OCI-M1 (cell line): ENCODE measurements at places on chromosomes 4 and X.

DNA sequence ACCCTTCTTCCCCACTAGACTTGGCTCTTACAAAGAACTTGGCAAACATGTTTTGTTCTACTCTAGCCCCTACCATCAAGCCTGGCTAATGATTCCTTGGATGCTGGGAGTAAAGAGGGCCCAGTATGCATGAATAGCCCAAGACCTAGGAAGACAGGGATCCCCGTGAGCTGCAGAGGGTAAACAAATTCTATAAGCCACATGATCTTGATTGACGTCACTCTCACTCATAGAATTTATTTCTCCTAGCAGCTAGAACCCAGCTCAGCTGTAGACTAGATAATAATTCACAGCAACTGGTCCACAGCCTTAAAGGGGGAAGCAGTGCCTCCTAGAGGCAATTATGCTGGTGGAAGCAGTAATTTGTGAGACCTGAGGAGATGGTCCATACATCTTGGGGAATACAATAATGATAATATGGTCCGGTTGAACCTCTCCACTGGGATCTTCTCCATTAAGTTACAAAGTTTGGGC, 16.1 kb upstream of the USO1 start:
- DNase-seq = peak; percentile 61

DNA sequence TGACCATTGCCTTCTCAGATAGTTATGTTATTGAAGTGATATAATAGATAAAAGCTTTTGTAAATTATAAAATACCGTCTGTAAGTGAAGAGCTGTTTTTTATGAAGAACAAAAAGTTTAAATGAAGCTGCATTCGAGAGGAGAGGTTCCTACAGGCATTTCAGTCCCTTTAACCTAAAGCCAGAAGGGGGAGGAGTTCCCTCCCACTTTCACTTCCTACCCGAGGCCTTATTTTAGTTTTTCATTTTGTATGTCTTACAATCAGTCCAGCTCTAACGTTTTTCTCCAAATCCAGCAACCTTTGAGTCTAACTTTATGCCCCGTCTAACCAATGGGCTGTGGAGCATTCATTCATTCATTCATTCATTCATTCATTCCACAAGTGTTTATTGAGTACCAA, 16.5 kb upstream of the SOX3 start:
- no peak for DNase-seq

GRCh38 chr4:185229021-185229818, 19.8 kb downstream of the SNX25 start:
- DNase-seq = no peak

DNA sequence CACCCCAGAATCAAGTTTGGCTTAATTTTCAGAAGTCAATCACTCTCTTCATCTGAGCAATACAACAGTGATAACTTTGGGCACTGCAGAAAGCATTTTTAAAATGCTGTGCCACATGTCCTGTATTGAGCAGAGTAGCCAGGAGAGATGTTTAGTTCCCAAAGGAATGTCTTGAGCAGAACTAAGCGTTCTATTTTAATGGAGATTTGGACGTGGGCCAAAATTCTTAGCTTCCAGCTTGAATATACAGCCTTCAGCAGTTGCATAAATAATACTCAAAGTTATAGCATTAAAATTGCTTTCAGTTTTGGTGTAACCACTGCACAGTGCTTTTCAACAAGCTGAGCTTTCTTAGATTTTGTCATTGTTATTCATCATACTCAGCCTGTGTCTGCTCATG, 679.2 kb downstream of the NLGN4X start:
- peak; percentile 3 for DNase-seq

- no peak for DNase-seq
Measured at GRCh38 chr4:145735347-145735675, 55.4 kb downstream of the C4orf51 start.

DNA sequence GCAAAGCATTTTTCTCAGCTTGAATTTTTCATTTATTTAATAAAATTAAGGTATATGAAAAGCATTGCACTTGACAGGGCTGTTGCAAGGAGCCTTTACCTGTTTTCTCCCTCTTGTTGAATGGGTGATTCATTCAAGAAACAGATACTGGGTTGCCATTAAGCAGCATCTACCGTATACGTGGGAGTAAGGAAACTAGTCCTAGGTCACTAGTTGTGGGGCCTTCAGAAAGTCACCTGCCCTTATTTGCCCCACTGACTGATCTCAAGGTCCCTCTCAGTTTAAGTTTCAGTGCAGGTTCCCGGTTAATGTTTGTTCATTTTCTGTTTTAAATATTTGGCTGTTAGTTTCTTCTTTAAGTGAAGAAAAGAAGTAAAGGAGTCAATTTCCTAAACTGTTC, 34.0 kb downstream of the LHFPL1 start:
- DNase-seq = no peak

DNA sequence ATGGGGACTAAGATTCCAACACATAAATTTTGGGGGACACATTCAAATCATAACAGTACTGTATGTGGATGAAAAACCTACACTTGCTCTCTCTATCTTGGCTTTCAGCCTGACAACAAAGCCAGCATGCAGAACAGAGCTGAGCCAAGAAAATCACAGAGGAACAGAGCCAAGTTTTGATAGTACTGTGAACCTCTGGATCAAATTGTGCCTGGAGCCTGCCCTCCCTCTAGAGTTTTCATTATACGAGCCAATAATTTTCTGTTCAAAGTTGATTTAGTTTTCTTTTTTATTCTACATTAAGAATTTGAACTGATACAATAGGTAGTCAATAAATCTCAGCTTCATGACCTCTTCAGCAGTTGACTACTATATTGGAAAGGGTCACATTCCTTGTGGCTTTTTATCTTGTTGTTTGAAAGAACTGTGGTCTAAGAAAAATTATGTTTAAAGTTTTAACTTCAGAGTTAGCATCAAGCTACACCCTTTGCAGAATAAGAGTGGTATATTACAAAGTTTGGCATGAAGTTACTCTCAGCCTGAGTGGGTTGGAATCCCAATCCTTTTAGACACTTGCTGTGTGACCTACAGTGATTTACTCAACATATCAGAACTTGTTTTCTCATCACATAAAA, 31.1 kb downstream of the GRID2 start:
- no peak for DNase-seq

DNA sequence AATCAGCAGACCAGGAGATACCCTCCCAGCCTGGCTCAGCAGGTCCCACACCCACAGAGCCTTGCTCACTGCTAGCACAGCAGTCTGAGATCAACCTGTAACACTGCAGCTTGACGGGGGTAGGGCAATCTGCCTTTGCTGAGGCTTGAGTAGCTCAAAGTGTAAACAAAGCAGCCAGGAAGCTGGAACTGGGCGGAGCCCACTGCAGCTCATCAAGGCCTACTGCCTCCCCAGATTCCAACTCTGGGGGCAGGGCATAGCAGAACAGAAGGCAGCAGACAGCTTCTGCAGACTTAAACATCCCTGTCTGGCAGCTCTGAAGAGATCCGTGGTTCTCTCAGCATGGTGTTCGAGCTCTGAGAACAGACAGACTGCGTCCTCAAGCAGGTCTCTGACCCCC, 15.1 kb upstream of the GABRA2 start:
- no peak for DNase-seq

DNA sequence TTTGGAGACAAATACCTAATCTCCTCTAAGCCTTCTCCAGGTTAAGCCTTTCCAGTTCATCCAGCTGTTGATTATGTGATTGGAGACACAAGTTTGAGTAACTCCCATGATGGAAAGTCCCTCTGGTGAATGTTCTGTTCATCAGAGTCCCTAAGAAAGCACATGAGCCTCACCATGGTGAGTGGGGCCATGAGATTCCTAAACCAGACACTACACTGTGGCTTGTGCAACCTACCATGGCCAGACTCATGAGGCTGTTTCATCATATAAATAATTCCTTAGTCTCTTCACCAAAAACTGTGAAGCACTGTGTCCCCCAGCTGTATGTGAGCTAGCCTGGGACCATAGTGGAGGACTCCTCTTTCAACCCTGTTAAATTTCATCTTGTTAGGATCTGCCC, 14.4 kb downstream of the PKD2 start:
- DNase-seq = no peak

DNA sequence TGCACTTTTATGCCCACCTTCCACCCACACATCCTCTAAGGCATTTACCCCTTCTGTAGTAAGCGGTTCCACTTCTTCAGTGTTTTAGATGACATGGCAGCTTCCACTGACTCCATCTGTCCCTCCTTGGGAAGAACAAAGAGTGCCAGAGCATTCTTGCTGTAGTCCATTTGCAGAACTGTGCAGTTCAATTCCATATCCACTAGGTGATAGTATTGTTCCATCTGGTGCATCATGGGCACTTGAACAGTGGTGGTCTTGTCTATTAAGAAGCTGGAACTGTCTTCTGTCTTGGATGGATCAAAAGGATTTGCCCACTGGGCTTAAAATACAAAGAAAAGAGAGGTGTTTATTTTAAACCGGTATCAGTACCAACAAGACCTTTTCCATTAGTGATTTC, 3.5 kb downstream of the SERPINA7 start:
- DNase-seq = peak; percentile 3
